ENCODE measurements at places on chromosomes 5 and 9.

DNA sequence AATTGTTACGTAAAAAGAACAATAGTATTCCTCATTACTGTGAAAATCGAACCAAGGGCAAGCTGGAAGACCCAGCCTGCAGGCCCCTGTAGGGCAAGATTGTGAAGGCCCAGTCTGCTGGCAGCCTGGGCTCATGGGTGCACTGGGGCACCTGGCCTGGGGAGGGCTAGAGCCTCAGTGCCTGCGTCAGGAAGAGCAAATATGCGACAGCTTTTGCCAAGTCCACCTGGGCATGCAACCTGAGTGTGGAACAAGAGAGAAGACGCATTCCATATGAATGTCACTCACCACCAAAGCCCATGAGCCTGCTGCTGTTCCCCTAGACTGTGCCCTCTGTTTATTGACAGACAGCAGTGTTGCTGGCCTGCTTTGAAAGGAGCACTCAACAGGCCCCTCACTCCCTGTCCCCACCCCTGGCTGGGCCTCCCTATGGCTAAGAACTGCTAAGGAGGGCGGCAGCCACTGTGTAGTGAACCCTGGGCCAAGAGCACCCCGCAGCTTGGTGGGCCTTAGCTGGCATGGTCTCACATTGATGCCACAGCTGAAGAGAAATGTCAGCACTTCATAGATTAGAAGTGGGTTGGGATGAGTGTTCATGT, 28.2 kb downstream of the PSD2 start:
- DNase-seq: no peak

GRCh38 chr9:289121-289520, 74.5 kb downstream of the DOCK8 start:
- no peak for DNase-seq

- DNase-seq: no peak
Measured at GRCh38 chr5:172119921-172120688, 67.9 kb downstream of the STK10 start.

DNA sequence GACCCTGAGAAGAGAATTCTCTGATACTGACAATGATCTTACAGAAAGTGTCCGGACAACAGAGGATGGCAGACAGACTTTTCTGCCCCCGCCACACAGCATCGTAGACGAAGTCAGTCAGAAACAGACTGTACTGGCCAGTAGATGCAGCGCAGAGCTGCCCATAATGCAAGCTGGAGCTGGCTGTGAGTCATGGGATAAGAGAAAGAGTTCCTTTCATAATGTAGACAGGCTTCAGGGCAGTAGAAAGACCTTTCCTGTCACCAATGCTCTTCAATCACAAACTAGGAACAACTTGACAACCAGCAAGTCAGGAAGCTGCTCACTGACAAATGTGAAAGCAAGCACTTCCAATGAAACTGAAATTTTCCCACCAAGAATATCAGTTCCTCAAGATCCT, 5.1 kb downstream of the SPATA31D1 start:
- DNase-seq: no peak

- DNase-seq: no peak
Measured at GRCh38 chr5:156330141-156330870, 3.3 kb downstream of the SGCD start.

- peak; percentile 98 for DNase-seq
Measured at GRCh38 chr9:120842685-120843485, at the start of gene PSMD5. Gene PSMD5 (minus strand): TSS chr9:120842922. CDS start chr9:120842909, 13 bp downstream.

DNA sequence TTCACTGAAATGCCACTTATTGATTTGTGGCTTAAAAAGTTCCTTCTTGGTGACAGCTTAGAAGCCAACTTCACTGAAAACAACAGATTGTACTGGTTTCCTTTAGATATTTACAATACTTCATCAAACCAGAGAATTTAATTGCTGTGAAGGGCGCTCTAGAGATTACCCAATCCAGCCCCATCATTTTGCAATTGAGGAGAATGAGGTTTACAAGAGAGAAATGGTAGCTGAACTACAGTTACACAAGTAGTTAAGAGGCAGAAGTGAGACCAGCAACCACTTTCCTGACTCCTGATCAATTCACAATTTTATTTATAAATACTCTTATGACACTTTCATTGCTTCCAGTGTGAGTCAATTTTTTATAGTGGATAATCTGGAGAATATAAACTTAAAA, 103.5 kb upstream of the APC start:
- DNase-seq: no peak

All from stimulated activated CD4-positive, alpha-beta T cell treated with anti-CD3 and anti-CD28 coated beads, Interleukin-1b, Interleukin-23, amount 100 ng/mL, for 48 hours (primary cell).